ENCODE measurements at places on chromosomes 5 and 9.

- DNase-seq: no peak
Observed at GRCh38 chr5:133730866-133731265, 118.5 kb upstream of the FSTL4 start.

DNA sequence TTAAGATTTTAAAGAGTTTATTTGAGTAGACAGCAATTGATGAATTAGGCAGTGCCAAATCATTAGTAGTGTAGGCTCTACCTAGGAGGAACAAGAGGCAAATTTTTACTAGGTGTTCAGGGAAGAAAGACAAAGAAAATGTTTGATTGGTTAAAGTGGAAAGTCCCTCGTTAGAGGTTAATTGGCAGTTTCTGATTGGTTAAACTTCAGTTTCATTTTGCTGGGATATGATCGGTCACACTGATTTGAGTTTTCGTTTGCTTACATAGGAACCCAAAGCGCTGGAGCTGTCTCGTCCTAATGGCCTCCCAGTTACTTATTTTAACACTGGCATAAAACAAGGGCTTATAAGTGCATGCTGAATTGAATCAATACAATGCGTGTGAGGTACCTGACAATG is 15.1 kb downstream of the DMAC1 start:
- no peak for DNase-seq

- DNase-seq: no peak
Observed at GRCh38 chr9:92064711-92065110, 50.5 kb downstream of the SPTLC1 start.

DNA sequence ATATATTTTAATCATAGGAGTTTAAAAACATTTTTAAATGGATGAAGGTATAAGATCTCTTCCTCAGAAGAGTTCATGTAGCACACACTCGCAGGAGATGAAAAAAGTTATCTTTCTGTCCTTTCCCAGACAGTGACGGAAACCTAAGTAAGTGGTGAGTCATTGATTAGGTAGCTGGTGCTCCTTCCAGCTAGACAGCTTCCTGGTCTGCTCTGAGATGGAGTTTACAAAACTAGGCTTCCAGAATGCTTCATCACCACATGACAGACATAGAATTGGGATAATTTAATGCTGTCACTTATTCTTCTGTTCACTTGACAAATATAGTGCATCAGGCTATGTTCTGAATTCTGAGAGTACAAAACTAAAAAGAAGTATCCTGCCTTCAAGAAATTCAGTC is 2393.0 kb upstream of the C9orf72 start:
- no peak for DNase-seq

GRCh38 chr5:81147886-81148571 is 85.1 kb upstream of the CKMT2 start:
- DNase-seq: no peak

DNA sequence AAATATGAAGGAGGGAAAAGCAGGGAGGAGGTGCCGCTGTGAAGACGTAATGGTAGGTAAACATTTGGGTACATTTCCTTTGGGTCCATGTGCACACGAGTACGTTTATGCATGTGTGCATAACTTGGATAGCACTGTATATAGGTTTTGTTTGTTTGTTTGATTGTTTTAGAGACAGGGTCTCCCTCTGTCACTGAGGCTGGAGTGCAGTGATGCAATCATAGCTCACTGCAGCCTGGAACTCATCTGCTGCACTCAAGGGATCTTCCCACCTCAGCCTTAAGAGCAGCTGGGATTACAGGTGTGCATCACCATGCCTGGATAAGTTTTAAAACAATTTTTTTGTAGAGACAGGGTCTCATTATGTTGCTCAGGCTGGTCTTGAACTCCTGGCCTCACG is 94.0 kb downstream of the THBS4 start:
- DNase-seq: no peak

Measured in HuH-7.5 (cell line).